MCF 10A (cell line): ENCODE measurements at places on chromosomes 1 and 21. TPM values are rescaled to one million over a fixed set of nuclear protein-coding genes. Genes with fewer than 3 reads are reported as not detected.

HSPB7 gene
- not detected in 2 replicates for total RNA-seq

RBP7 gene
- total RNA-seq = not detected in 2 replicates

CSMD2 gene
- not detected in 2 replicates for total RNA-seq

FCRL2 gene
- total RNA-seq = not detected in 2 replicates

SLC1A7 gene
- total RNA-seq = not detected in 2 replicates

NIBAN1 gene
- total RNA-seq = 15.6 and 37.3 TPM in 2 replicates

ST6GALNAC5 gene
- total RNA-seq = 2.1 and 3.3 TPM in 2 replicates

DNA sequence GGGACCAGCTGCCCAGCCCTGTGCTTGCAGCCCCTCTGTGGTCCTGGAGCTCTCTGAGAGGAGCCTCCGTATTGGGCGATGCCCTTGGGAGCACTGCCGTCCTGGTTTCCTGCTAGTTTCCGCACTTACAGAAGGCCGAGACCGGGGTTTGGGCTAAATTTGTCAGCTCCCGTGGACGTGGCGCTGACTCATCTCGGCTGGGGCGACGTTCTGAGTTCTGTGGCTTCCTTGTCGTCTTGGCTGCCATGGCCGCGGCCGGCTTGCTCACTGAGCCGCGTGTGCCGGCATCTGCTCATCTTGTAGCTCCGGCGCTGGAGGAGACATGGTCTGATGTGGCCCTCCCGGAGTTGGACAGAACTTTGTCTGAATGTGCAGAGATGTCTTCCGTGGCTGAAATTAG is 64.9 kb downstream of the PCNT start:
- DNase-seq = no peak

DNA sequence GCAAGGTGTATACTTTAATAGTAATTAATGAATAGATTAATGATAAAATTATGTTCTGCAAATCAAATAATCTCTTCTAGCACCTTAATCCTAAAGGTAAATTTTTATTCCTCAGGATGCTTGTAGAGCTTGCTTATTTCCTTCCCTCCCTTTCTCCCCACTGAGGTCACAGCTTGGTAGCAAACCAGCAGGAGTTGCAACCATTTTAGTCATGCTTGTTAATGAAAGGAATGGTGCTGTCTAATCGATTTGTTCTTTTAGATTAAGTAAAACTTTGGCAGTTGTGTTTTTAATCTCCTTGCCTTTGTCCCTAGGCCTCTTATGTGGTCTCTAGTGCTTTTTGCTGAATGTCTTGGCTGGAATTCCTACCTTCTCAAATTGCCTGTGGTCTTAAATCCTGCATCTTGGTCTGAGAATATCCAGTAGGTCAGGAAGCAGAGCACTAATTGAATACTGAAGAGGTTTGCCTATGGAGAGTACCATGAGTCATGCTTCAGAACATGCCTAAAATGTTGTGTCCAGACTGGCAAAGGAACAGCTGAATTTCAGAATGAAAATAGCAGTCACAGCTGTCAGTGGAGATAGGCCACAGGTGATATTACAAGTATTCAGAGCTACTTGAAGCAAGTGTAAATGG is 36.3 kb upstream of the RWDD3 start:
- DNase-seq = peak; percentile 47

DNA sequence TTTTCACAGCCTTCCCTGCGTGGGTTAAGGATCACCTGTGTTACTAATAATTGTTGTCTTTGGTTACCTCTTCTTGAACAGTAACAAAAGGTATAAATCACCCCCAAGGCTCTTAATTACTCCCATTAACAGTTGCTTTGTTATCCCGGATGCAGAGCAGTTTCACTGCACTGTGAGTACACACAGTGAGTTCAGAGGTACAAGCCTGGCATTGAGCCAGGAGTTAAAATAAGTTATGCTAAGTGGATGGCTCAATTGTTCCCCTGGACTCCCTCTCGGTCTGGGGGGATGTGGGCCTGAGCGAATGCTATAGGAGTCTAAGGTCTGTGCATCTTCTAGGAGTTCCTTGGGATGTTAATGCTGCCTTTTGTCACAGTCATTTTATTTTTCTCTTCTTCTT is 258.3 kb downstream of the ATG4C start:
- DNase-seq = no peak

GRCh38 chr1:94622757-94623156 is 81.2 kb upstream of the F3 start:
- peak; percentile 81 for DNase-seq

DNA sequence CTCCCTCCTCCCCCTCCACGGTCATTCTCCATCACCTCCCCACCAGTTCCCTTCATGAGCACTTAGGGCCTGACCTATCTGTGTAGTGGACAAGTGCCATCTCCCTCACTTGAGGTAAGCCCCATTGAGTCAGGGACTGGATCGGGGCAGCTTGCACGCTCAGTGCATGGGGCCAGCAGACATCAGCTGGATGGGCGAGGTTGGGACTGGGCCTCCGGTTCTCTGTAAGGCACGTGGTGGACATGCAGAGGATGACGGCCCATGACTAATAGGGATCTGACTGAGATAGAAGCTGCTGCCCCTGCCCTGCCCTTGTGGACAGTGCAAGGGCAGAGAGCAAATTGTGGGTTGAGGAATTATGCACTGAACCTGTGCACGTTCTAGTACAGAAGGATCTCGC is 120.4 kb upstream of the C1orf174 start:
- no peak for DNase-seq

DNA sequence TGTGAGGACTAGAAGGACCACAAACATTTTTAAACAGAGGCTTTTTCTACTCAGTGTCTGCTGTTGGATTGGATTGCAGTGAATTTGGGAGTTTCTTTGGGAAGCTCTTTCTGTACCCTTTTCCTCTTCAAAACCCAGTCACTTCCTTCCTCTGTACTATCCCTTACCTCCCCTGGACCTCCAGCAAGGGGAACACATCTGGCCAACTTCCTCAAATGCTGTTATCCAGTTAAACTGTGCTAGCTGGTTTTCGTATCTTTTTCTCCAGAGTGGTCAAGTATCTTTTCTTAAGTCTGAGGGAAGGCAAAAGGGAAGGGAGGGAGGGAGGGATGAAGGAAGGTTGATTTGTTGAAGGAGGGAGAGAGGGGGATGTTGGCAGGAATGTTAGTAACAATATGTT is 99.2 kb upstream of the TNR start:
- DNase-seq = no peak

- no peak for DNase-seq
These were observed 213.9 kb downstream of the TOMM20 start for GRCh38 chr1:234914606-234915290.

GRCh38 chr1:207992677-207993236 is 81.8 kb upstream of the CD34 start:
- DNase-seq = no peak

GRCh38 chr1:193060938-193061337 is 1.5 kb downstream of the RO60 start:
- DNase-seq = peak; percentile 32

- no peak for DNase-seq
These were observed 39.1 kb downstream of the SYF2 start for GRCh38 chr1:25193229-25193628.

- peak; percentile 92 for DNase-seq
These were observed 44.4 kb upstream of the RABGAP1L start for GRCh38 chr1:174114788-174115448.

- no peak for DNase-seq
These were observed 50.3 kb downstream of the ARID4B start for GRCh38 chr1:235277709-235278108.
